Fibroblast of lung (primary cell): ENCODE measurements at places on chromosomes 1 and 21. TPM values are rescaled to one million over a fixed set of nuclear protein-coding genes. Genes with fewer than 3 reads are reported as not detected.

Gene TMEM269
- 0.17 TPM in 1 of 2 replicates, not detected in the other for total RNA-seq

Gene MARCKSL1
- 11.7 and 33.1 TPM in 2 replicates for total RNA-seq

Gene DNAJC6
- total RNA-seq = under 0.01 and 0.33 TPM in 2 replicates

Gene SPRR5
- not detected in 2 replicates for total RNA-seq

Gene GBP6
- under 0.01 TPM in 1 of 2 replicates, not detected in the other for total RNA-seq

Gene INPP5B
- 42.1 and 55.0 TPM in 2 replicates for total RNA-seq

Gene GSTM5
- total RNA-seq = 16.4 and 21.6 TPM in 2 replicates

Gene PPM1J
- total RNA-seq = 0.83 and 1.0 TPM in 2 replicates
